ENCODE measurements at places on chromosomes 1 and 21.

GRCh38 chr21:42228709-42229220 is 9.8 kb downstream of the ABCG1 start:
- no peak for DNase-seq

GRCh38 chr1:11379851-11380250 is 99.1 kb upstream of the DISP3 start:
- no peak for DNase-seq

- no peak for DNase-seq
Observed at GRCh38 chr1:57627612-57628011, 203.8 kb upstream of the DAB1 start.

DNA sequence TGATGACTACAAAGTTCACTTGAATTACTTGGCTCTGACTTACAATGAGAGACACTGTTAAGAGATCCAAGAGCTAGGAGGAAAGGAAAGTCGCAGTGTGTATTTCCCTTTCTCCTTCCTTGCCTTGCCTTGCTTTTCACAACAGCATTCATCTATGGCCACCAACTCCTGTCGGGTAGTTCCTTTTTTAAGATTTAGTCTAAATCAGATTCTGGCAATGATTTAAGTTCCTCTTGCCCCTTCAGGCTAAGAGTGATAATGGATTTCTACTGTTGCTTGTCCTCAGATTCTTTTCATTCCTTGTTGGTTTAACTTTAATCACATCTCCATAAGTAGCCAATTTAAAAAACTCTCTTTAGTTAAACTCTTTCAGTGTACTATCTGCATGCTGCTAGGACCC is 91.9 kb downstream of the GTF2B start:
- no peak for DNase-seq

DNA sequence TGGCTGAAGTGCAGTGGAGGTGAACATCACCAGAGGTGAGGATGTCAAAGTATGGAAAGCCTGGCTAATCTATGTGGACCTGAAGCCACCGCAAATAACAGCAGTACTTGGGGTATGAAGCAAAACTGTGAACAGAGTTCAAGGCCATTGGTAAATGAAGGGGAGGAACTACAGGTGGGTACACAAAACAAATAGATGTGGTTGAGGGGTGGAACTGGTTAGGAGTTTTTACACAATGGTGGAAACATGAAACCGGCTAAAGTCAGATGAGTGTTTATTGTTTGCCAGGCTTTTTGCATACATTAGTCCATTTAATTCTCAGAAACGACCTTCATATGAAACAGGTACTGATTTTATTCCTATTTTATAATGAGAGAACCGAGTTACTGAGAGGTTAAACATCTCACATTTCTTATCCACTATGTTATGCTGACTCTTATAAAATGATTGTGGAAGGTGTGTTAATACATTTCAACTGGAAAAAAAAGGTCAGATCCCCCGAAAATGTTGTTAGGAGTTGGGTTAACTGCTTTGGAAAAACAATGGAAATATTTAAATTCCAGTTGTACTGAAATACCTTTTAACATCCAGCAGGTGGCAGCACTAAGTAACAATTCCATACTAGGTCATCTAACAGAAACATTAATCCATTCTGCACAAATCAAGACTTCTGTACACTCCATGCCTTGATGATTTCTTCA is 44.3 kb upstream of the GTF2B start:
- peak; percentile 69 for DNase-seq

DNA sequence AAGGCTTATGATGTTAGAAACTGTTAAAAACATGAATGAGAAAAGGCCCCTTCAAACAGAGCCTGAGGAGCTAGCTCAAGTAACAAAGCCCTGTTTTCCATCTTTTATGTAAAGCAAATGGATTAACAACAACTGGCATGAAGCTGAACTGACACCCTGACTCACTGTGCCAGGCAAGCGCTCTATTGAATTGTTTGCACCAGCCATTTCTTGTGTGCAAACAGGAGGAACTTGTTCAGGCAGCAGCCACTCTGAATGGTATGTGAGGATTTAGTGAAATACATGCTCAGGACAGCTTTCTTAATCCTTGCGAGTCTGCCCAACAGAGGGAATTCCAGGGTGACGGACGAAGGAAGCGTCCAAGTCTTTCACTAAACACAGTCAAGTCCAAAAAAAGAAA is 291.1 kb upstream of the ADGRL2 start:
- no peak for DNase-seq

DNA sequence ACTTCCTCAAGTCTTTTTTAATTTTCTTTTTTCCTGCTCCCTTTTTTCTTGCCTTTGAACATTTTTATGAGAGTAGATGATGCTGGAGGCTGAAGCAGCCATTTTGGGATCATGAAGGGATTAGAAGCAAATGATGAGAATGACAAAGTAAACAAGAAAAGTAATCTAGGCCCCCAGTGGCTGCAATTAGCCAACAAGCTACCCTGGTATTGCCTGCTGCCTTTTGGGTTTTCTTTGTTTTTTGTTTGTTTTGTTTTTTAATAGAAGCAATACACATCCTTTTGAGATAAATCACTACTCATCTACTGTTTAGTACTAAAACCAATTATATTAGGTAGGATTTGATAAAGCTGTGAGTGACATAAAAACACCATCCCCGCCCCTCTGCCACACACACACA is 280.7 kb upstream of the ADGRL2 start:
- no peak for DNase-seq

GRCh38 chr1:106289265-106289928 is 767.1 kb upstream of the PRMT6 start:
- no peak for DNase-seq

DNA sequence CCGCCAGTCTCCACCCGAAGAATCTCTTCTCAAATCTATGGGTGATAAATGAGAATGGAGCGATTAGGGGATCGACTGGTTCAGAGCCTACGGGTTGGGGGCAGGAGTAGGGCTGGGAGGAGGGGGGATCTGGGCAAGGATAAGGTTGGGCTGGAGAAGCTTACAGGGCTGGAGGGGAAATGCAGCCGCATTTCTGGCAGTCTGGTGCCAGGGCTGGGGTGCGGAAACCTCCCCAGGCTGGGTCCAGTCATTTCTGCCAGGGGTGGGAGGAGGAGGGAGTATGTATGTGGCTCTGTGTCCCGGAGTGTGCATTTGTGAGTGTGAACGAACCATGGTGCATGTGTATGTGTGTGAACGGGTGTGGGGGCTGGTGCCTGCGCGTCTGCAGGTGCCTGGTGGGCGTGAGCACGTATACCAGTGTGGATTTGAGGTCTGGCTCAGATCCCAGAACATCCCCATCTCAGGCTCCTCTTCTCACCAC is 10.2 kb downstream of the C1orf216 start:
- DNase-seq: no peak

- DNase-seq: no peak
Observed at GRCh38 chr1:117814856-117815797, 114.3 kb downstream of the GDAP2 start.

DNA sequence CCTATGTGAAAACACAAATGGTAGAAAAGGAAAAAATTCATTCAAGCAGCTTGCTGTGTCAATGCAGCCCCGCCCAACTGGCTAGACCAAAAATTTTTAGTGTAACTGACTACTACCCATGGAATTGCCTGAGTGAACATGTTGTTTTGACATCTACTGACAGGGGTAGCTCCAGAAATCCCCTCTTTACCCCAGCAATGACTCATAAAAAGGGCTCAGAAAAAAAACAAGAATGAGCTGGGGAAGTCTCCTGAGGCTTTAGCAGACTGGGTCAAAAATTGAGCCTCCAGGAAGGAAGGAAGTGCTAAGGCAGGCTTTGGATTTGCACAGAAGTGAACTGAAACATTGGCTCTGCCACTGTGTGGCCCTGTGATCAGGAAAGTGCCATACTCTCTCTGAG is 24.4 kb upstream of the FGGY start:
- DNase-seq: no peak

- no peak for DNase-seq
Observed at GRCh38 chr1:202129453-202130296, 7.0 kb downstream of the GPR37L1 start.

DNA sequence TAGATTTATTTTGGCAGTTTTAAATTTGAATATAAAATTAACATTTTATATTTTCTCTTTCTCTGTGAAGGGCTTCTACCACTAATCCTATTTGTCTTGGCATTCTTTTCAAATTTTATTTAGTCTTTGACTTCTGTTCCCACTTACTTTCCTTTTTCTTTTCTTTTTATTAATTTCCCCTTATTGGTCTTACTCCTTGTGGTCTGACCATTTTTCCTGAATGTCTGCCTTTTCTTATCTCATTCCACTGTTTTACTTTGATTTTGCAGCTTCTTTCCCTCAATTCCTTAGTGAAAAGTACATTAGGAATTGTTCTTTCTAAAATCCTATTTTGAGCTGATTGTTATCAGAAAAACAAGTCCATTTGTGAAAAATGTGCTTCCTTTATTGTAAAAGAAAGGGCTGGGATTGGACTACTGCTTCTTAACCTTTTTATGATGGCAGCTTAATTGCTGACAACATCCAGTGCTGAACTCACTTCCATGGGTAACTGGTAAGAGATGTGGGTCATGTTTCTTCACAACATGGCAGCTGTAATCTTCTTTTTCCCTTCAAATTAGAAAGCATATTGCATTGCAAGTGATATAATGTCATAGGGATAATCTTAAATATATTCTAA is 284.6 kb downstream of the DNM3 start:
- DNase-seq: no peak
